ENCODE measurements at places on chromosomes 2 and 18. TPM values are rescaled to one million over a fixed set of nuclear protein-coding genes. Genes with fewer than 3 reads are reported as not detected.

ANKRD62 gene
- not detected for total RNA-seq

TFCP2L1 gene
- total RNA-seq: under 0.01 TPM

GORASP2 gene
- 34.5 TPM for total RNA-seq

GPR45 gene
- total RNA-seq: not detected

GPR39 gene
- total RNA-seq: 6.4 TPM

GNLY gene
- total RNA-seq: not detected

ST8SIA3 gene
- not detected for total RNA-seq
